Brain microvascular endothelial cell (primary cell): ENCODE measurements at places on chromosomes 16 and 17.
A peak's percentile ranks its signal among the peaks of the same experiment; 100 is the strongest.

DNA sequence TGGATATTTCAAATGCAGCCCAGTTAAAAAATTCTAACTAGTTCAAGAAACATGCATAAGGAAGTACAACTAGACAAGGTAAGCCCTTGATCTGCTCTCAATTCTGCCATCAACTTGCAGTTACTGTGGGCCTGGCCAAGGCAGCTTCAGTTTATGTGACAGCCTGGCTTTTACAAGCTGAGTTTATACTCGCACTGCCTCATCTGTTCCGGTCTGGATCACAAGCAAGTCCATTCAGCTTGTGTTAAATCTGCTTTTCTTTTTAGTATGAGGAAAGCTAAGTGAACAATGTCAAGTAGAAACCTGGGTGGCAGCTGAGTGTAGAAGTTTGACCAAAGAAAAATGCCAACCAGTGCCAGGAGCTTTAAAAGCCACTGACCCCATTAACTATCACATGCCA is 76.6 kb upstream of the CORO6 start:
- DNase-seq = no peak

DNA sequence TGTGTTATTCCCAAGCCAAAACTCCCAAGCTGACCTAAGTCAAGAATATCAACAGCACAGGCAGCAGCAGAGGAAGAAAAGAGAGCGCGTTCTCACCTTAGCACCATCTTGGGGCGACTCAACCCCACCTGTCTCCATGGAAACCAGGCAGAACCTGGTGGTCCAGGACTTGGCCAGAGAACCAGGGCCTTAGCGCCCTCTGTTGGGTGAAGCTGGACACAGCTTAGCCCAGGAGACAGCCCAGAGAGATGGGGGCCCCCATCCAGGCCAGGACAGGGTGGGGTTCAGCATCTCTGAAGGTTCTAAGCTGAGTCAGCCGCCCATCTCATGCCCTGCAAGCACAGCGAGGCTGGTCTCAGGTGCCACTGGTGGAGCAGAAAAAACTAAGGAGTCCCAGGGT is 60.1 kb upstream of the TMEM132E start:
- DNase-seq = no peak

GRCh38 chr16:85392756-85393673 is 220.1 kb upstream of the GSE1 start:
- no peak for DNase-seq

DNA sequence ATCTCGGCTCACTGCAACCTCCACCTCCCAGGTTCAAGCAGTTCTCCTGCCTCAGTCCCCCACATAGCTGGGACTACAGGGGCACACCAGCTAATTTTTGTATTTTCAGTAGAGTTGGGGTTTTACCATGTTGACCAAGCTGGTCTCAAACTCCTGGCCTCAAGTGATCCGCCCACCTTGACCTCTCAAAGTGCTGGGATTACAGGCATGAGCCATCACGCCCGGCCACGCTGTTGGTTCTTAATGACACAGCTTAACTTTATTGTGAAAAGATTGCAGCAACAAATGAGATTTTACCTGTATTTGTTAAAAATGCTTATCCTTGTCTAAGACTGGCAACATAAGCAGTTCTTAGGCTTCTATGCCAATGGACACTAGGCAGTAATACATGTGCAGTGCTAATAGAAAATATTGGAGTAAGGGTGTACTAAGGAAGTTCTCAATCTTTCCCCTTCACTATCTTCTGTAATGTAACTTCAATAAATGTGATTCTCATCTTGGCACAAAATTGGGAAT is 2.9 kb downstream of the UBB start:
- DNase-seq = no peak

DNA sequence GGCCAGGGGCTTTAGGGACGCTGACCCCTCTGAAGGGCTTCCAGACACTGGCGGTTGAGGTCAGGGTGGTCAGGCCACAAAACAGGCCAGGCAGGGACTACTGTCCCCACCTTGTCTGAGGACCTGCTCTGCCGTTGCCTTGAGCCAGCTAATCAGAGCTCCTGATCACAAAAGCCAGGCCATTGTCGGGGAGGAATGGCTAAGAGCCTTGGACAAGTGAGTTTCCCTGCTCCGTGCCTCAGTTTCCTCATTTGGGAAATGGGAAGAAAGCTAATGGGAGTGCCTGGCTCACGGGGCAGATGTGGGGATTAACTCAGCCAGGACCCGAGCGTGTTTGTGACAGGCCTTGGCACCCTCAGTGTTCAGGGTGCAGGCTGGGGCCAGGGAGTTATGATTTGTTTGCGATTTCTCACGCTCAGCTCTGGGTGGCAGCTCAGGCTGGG is 246.5 kb upstream of the CIBAR2 start:
- DNase-seq = no peak

DNA sequence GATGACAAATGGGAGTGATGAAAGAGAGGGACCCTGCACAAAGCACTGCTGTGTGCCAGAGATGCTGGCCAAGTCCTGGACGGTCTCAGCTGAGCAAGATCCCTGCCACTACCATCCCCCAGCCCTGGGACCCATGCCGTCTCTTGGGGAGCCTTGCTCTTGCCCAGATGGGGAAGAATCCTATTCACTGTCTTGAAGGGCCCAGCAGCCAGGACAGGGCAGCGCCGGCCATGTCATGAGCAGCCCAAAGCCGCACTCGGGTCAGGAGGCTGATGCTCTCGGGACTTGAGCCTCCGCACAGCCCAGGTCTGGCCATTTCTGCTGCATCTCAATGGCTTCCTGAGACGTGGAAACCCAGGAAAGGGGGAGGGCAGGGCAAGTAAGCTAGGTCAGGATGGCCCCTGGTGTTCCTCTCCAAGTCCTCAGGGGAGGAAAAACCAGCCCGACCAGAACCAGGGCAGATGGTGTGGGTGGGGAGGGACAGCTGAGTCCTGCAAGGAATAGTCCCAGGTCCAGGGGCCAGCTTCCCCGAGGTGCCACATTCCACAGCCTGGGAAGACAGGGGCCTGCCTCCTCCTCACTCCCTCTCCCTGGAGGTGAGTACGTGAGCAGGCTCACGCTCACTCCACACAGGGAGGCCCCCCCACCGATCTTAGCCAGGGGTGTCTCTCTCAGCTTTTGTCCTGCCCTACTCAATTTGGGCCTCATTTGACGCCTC is 7.8 kb upstream of the KRT19 start:
- no peak for DNase-seq

DNA sequence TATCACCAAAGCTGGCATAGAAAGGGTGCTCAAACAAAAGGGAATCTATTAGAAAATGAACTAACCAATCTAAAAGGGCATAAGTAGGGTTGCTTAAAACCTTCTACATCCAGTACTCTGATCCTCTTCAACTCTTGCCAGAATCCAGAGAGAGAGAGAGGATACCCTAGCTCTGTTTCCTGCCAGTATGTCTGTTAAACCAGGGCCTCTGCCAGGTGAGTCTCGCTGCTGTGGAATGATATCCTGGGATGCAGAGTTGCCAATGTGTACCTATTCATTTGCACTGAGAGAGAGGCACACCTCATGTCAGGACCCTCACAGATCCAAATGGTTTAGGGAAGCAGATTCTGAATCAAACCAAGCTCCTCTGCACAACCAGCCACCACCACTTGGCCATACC is 79.8 kb upstream of the DYNLRB2 start:
- DNase-seq = no peak

GRCh38 chr16:2057438-2057837 is 9.7 kb downstream of the TSC2 start:
- no peak for DNase-seq

- DNase-seq = peak; percentile 47
Measured at GRCh38 chr16:50671644-50672260, 9.4 kb downstream of the SNX20 start.
